ENCODE measurements at places on chromosomes 5 and 9.

GRCh38 chr9:129392093-129392541 is 214.1 kb upstream of the IER5L start:
- no peak for DNase-seq

GRCh38 chr9:134208981-134209725 is 44.8 kb upstream of the RNU6ATAC start:
- DNase-seq = no peak

DNA sequence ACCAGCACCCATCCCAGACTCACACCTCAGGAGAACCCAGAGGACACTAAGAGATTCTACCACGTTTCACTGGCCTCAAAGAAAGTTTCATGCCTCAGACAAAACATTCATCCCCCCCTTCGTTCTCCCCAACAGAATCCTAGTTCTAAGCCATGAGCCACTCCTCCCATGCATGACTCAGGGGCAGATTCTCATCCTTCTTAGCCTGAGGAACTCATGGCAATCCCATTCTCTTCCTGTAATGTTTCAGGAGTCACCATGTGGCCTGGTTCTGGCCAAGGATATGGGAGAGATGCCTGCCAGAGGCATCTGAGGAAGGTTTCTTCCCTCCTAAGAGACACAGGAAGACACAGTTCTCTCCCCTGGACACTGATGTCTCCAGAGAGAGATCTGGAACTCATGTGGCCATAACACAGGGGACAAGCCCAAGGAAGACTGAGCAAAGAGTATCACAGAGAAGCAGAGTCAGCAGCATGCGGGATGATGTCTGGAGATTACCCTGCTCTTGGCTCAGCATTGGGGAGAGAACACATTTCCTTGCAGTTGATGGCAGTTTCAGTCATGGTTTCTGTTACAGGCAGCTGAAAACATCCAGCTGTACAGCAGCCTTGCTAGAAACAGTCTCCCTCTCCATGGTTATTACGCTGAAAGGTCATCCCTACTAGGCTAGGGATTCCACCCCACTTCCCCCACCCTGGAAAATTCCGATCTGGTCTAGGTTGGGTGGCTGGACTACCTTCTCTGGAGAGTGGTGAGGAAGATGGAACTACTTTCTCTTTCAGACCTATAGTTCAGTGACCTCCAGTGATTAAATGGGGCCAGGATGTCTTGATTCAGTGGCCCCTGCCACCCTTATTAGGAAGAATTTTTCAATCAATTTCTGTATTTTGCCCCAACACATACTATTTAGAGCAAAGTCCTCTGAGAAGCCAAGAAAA is 115.4 kb downstream of the ZNF608 start:
- no peak for DNase-seq

GRCh38 chr5:107772418-107773310 is 101.9 kb upstream of the EFNA5 start:
- DNase-seq = no peak

DNA sequence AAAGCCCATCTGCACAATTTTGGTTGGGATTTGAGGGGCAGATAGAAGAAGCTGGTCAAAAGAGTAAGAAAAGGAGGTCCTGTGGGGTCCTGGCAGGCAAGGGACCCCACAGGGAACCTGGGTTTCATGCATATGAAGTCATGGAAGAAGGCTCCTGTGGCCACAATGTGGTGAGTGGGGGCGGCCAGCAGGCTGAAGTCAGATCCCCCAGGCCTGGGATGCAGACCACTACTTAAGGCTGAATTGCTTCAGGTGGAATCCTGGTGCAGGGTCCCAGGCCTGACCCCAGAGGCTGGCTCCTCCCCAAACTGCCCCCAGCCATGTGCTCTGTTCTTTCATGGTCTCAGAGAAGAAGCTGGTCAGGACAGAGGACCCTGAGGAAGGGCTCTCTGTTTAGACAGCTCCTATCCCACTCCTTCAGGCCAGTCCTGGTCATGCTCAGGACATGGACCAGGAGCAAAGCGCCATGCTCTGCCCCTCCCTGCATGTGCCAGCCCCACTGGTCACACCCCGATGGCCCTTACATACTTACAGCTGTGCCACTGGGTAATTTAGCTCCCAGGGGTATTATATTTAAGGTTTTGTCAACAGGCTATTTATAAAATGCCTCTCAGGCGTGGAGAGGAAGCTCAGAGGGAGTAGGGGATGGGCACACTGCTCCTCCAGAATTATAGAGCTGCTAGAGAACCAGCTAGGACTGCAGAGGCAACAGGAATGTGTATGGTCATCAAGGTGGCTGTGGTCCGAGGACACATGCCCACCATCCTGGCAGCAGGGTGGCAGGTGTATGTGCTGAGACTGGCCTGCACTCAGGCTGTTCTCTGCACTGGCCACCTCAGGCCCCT is 33.4 kb downstream of the C5orf15 start:
- DNase-seq = no peak

DNA sequence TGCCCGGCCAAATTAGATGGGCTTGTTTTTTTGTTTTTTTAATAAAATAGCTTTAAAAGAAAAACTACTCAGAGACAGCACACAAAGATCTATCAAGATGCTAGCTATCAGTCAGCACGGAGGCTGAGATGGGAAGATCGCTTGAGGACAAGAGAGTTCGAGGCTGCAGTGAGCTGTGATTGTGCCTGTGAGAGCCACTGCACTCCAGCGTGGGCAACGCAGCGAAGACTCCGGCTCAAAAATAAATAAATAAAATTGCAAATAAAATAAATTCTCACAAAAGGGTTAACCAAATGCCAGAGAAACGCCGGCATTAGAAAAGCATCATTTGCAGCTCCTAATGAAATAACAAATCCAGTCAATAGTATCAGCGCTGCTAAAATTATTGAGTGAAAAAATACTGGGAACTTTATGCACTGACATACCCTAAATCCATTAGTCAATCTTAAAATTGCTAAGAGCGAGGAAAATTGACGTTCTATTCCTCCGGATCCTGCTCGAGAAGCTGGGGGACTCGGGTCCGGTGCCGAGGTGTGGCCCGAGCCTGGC is 681 bp downstream of the CPLANE1 start:
- DNase-seq = peak; percentile 2

GRCh38 chr9:113506090-113506589 is 42.6 kb downstream of the RGS3 start:
- DNase-seq = no peak

DNA sequence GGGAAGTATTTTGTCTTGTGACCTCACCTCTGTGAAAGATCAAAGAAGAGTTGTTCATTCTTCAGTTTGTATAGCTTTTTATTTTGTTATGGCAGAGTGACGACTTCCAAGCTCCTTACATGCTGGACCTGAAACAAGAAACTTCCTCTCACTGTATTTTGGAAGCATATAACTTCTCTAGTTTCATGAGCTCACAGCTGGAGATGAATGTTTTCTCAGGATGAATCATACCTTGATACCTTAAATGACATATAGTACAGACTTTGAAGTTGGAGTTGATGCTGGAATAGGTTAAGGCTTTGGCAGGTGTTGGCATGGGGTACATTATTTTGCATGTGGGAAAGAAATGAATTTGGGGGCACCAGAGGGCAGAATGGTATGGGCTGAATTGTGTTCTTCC is 112.5 kb downstream of the SLC25A46 start:
- DNase-seq = no peak

DNA sequence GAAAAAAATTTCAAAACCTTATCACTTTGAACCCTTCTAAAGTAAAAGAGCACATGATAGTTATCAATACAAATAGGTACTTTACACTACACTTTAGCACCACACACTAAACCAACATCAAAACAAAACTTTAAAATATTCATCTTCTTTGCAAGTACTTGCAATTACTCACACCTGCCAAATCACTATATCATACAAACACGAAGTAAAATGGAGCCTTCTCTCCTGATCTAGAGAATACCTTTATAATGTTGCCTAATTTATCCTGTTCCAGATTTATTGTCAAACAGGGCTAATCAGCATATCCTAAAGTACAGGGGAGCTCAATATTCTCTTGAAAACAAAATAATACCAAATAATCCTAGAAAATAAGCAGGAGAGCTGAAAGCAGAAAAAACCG is 3.0 kb downstream of the RNF145 start:
- DNase-seq = no peak

DNA sequence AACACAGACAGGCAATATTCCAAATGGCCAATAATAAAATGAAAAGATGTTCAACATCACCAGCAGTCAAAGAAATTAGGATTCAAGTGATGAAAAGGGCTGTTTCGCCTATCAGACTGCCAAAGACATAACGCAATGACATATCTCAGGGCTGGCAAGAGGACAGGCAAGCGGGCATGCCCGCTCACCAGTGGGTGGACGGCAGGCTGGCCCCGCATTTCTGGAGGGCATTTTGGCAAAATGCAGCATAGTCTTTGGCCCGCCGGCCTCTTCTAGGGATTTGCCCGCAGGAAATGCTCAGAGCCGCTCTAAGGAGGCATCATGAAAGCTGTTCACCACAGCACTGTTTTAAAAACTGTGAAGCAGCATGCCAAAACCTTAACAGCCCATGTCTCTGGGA is 1.4 kb upstream of the PPP1R26 start:
- DNase-seq = no peak

DNA sequence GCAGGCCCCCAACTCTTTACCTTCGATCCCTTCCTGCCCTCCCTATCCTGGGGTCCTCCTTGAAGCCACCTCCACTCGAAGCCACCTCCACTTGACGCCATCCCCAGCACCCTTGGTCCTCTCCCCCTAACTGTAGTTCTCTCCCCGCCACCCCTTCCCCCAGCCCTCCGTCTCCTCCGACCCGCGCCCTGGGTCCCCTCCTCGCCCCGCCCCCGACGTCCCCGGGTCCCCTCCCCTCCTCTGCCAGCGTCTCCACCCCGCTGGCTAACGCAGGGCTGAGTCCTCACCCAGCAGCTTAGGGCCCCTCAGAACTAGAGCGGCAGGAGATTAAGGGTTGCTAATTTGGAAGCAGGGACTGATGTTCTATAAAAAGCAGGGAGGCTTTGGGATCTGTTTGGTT is 30.6 kb upstream of the ANKRD33B start:
- no peak for DNase-seq

GRCh38 chr5:73631500-73631899 is 5.5 kb downstream of the ARHGEF28 start:
- no peak for DNase-seq

- DNase-seq = no peak
Measured at GRCh38 chr5:152606776-152607364, 201.8 kb upstream of the NMUR2 start.

- DNase-seq = no peak
Measured at GRCh38 chr9:69916950-69917349, 96.3 kb downstream of the CFAP95 start.
